HT-29 (cell line): ENCODE measurements at places on chromosomes 2 and 18. TPM values are rescaled to one million over a fixed set of nuclear protein-coding genes. Genes with fewer than 3 reads are reported as not detected.
A peak's percentile ranks its signal among the peaks of the same experiment; 100 is the strongest.

DNA sequence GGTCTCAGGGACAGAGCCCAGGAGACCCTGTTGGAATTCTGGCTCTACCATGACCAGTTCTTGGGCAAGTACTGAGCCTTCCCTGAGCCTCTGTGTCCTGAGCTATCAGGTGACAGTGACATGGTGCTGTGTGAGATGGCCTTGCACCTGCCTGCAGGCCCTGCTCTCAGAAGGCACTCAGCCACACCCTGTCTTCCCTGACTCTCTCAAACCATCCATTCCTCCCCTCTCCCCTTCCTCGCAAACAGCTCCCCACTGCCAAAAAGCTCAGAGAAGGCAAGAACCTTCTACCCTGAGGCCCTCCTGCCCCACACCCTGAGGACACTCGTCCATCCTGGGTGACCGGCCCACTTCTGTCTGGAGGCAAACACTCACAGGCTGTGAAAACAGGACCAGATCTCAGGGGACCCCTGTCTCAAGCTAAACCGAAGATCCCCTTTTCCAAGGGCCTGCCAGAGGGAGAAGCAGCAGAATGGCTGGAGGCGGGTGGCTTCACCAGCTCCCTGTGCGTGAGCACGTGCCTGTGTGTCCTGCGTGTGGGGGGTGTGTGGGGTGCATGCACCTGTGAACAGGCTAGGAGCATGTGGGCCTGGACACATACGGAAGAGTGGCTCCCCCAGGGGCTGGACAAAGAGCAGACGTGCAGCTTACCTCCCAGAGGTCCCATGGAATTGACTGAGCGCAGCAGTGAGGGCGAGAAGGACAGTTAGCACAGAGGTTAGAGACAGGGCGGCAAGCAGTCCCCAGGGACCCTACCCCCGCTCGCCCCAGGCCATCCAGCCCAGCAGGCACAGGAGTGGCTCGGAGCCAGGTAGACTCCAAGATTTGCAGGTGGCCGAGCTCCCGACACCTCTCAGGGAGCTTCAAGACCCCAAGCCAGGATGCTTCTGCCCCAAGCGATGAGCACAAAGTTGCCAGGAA is 53.9 kb downstream of the BIN1 start:
- DNase-seq, result no peak

- DNase-seq, result no peak
These were observed 1.5 kb downstream of the GDF7 start for GRCh38 chr2:20668451-20668850.

- DNase-seq, result no peak
These were observed 599.5 kb downstream of the SUCLG1 start for GRCh38 chr2:83859553-83859952.

- peak; percentile 79 for DNase-seq
These were observed 60.9 kb downstream of the SOWAHC start for GRCh38 chr2:109674894-109675534.

DNA sequence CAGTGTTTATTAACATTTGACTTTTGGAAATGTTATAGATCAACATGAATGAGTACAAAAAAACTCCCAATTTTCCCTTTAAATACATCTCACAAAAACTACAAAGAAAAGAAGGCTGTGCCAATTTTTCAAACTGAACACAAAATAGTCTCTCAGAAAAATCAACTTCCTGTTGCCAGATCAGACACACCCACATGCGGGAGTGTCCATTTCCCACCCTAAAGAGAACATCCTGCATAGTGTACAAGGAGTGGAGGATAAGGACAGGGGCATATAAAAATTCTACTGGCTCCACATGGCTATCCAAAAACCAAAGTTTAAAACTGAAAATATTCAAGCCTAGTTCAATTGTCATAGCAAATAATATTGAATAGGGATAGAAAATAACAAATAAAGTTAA is 165.3 kb downstream of the ATAD2B start:
- no peak for DNase-seq

The NYAP2 gene
- total RNA-seq, result 0.05 TPM in 1 of 2 replicates, not detected in the other

DNA sequence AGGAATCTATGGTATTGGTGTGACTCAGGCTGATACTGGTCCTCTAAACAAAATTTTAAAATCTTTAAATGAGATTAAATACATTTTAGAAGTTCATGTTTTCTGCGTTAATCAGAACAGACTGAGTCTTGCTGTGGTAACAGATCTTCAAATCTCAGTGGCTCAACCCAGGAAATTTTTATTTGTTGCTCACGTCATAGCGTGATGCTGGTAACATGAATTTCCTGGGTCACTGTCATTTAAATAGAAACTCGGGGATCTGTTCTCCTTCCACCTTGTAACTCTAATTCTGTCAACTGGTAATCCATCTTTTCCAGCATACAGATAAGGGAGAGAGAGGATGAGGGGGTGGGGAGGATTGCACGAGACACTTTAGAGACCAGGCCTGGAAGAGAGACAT is 90.0 kb downstream of the CDC42EP3 start:
- no peak for DNase-seq

The DQX1 gene
- total RNA-seq, result 0.47 and 1.3 TPM in 2 replicates

DNA sequence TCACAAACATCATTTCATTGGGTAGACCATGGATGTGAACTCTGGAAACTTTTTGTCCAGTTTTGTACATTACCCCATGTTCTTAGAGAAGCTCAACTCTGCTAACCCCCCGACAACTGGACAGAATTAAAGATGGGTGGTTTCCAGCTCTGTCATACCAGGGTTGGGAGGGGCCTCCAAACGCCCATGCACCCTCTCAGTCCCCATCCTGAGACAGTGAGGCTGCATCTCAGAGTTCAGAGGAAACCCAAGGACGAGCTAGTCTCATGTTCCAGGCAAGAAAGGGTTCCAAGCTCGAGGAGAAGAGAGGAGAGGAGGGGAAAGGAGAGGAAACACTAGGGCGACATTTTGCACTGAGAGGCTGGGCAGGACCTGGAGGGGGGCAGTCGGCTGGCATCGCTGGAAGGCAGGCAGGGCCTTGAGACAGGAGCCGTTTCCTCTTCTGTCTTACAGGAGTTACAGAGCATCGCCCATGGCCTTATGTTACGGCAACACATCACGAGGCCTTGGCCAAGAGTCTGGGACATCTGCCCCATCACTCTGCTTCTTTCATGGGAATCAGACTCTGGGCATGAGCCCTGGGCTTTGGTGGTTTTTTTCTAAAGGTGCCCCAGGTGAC is 16.4 kb downstream of the MAL start:
- DNase-seq, result no peak
